ENCODE measurements at places on chromosomes 1 and 21.

GRCh38 chr1:119367432-119368124 is 1.0 kb upstream of the HAO2 start:
- H3K4me3 ChIP-seq: no peak overlapping the region
- H3K27me3 ChIP-seq: no peaks in the 10 kb centered on the region
- no peak overlapping the region for H3K27ac ChIP-seq
- no peak for DNase-seq
- no peaks in the 10 kb centered on the region for H3K36me3 ChIP-seq

DNA sequence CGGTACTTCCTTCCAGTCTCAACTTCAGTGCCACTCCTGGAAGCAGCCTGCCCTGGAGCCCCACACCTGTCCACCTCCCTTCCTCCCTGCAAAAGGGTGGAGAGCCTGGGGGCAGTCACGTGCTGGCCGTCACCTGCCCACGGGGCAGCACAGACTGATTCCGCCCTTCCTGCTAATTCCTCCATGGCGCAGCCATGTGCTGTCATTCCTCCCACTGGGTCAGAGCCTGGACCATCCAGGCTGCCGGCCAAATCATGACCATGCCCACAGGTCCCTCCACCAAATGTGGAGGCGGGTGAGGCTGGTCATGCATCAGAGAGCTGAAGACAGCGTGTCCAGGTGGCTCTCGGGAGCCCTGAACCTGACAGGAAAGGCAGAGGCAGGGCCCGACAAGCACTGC is 24.4 kb upstream of the GPR153 start:
- no peaks in the 10 kb centered on the region for H3K36me3 ChIP-seq
- H3K27me3 ChIP-seq: no peaks in the 10 kb centered on the region
- DNase-seq: no peak
- no peak overlapping the region for H3K4me3 ChIP-seq
- no peak overlapping the region for H3K27ac ChIP-seq
- peaks cover 8% of the 10 kb centered on the region for H3K4me1 ChIP-seq

GRCh38 chr1:26538480-26539412 is 9.2 kb downstream of the RPS6KA1 start:
- H3K4me3 ChIP-seq: no peak overlapping the region
- no peak for DNase-seq
- no peak overlapping the region for H3K27ac ChIP-seq
- H3K36me3 ChIP-seq: no peaks in the 10 kb centered on the region
- H3K27me3 ChIP-seq: no peaks in the 10 kb centered on the region

DNA sequence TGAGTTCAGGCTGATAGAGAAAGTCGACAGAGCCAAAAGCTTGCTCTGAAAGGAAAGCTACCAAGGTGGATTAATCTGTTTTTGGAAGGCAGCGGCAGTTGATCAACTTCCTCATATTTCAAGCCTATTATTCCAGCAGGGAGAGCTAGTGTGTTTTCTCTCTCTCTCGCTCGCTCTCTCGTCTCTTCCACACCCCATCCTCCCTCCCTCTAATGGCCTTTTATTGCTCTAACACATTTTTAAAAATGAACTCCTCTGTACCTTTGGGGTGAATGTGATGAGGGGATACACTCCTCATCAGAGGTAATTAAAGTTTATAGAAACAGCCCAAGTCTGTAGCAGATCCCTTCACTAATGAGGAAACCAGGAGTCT is 126.4 kb downstream of the CLIC6 start:
- no peaks in the 10 kb centered on the region for H3K36me3 ChIP-seq
- no peak overlapping the region for H3K4me3 ChIP-seq

- no peaks in the 10 kb centered on the region for H3K4me1 ChIP-seq
- H3K27me3 ChIP-seq: no peaks in the 10 kb centered on the region
- H3K27ac ChIP-seq: no peak overlapping the region
- H3K4me3 ChIP-seq: no peak overlapping the region
Observed at GRCh38 chr21:14583629-14584255, 37.6 kb upstream of the SAMSN1 start.

GRCh38 chr1:230103306-230104173 is 36.5 kb downstream of the GALNT2 start:
- H3K27me3 ChIP-seq: no peaks in the 10 kb centered on the region
- peaks cover 46% of the 10 kb centered on the region for H3K4me1 ChIP-seq
- H3K36me3 ChIP-seq: no peaks in the 10 kb centered on the region

GRCh38 chr1:10078494-10078893 is 45.7 kb downstream of the UBE4B start:
- peaks cover 14% of the 10 kb centered on the region for H3K4me1 ChIP-seq
- no peak overlapping the region for H3K4me3 ChIP-seq
- peaks cover 3% of the 10 kb centered on the region for H3K36me3 ChIP-seq
- no peaks in the 10 kb centered on the region for H3K27me3 ChIP-seq
- DNase-seq: no peak

DNA sequence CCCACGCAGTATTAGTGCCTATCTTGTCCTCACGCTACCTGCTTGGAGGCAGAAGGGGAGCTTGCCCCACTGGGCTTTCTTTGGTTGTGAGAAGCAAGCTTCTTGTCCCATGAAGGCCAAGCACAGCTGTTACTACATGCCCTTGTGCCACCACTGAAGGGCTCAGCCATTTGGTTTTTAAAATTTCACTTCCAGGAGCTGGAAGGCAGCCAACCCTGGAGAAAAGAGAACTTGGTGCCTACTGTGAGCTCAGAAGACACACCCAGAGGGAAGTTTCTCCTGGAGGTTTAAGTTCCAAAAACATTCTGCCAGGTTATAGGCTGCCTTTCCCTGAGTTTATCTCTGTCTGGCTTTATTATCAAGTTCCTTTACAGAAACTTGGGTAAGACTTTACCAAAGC is 187.4 kb downstream of the SLC35F3 start:
- H3K4me1 ChIP-seq: no peaks in the 10 kb centered on the region
- H3K27me3 ChIP-seq: no peaks in the 10 kb centered on the region
- no peak overlapping the region for H3K4me3 ChIP-seq
- H3K27ac ChIP-seq: no peak overlapping the region
- H3K36me3 ChIP-seq: no peaks in the 10 kb centered on the region
- DNase-seq: no peak

DNA sequence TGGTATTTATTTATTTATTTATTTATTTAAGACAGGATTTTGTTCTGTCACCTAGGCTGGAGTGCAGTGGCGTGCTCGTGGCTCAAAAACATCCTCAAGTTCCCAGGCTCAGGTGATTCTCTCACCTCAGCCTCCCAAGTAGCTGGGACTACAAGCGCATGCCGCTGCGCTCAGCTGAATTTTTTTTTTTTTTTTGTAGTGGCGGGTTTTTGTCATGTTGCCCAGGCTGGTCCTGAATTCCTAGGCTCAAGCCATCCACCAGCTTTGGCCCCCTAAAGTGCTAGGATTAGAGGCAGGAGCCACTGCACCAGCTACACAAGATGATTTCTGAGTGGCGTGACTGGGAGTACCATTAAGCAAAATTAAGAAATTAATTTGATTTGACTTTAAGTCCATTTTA is 31.7 kb downstream of the CNST start:
- no peaks in the 10 kb centered on the region for H3K27me3 ChIP-seq
- H3K4me3 ChIP-seq: no peak overlapping the region
- H3K36me3 ChIP-seq: no peaks in the 10 kb centered on the region
- H3K27ac ChIP-seq: no peak overlapping the region

DNA sequence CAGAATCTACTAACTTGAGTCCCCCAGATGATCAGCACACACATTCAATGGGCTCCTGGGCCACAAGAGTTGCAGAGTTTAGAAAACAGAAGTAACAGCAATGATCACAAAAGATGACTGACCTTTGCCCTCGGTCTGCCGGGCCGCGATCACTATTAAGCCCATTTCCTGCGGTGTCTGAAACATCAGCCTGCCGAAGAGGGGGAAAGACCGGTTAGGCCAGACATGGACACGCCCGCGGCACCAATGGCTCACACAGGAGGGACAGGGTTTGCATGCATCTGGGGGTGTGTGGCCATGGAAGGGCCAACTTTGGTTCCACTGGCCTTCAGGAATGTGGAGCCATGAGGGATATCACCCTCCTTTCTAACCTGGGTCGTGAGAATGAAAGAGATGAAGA is 68.2 kb downstream of the SIM2 start:
- H3K4me3 ChIP-seq: no peak overlapping the region
- no peaks in the 10 kb centered on the region for H3K4me1 ChIP-seq
- H3K27me3 ChIP-seq: no peaks in the 10 kb centered on the region

GRCh38 chr1:162422662-162423375 is 10.9 kb upstream of the SH2D1B start:
- H3K36me3 ChIP-seq: no peaks in the 10 kb centered on the region
- no peaks in the 10 kb centered on the region for H3K4me1 ChIP-seq
- no peak for DNase-seq
- no peak overlapping the region for H3K27ac ChIP-seq

DNA sequence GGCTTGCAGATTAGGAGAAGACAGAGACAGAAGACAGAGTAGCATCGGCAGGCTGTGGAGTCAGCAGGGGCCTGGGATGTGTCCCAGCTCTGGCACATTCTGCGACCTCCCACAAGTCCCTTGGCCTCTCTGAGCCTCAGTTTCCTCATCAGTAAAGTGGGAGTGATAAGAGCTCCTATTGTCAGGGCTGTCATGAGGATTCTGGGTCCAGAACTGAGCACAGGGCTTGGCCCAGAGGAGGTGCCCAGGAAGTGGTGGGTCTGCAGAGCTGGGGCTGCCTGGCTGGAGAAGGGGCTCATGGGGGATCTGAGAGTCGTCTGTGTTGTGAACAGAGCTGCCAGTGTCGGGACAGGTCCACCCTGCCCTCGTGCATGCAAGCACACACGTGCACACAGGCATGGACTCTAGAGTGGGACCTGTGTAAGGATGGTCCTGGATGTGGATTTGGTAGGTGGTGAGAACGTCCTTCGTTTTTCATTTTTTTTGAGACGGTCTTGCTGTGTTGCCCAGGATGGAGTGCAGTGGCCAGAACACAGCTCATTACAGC is 262.9 kb downstream of the PTPRU start:
- H3K27ac ChIP-seq: no peak overlapping the region
- no peak overlapping the region for H3K4me3 ChIP-seq
- no peaks in the 10 kb centered on the region for H3K36me3 ChIP-seq
- DNase-seq: no peak
- H3K4me1 ChIP-seq: no peaks in the 10 kb centered on the region
- H3K27me3 ChIP-seq: no peaks in the 10 kb centered on the region

GRCh38 chr1:173934440-173934839 is 17.3 kb upstream of the SERPINC1 start:
- no peaks in the 10 kb centered on the region for H3K27me3 ChIP-seq
- H3K4me1 ChIP-seq: no peaks in the 10 kb centered on the region
- no peak overlapping the region for H3K4me3 ChIP-seq
- no peak for DNase-seq
- no peak overlapping the region for H3K27ac ChIP-seq
- H3K36me3 ChIP-seq: no peaks in the 10 kb centered on the region

- peaks cover 3% of the 10 kb centered on the region for H3K36me3 ChIP-seq
- H3K27ac ChIP-seq: no peak overlapping the region
- no peaks in the 10 kb centered on the region for H3K27me3 ChIP-seq
Observed at GRCh38 chr1:10140981-10141380, 69.4 kb upstream of the KIF1B start.

GRCh38 chr1:162068301-162068700 is 1.2 kb upstream of the NOS1AP start:
- no peak overlapping the region for H3K4me3 ChIP-seq
- no peak overlapping the region for H3K27ac ChIP-seq
- DNase-seq: no peak
- H3K27me3 ChIP-seq: peaks cover 11% of the 10 kb centered on the region

GRCh38 chr1:215761446-215761845 is 194.3 kb downstream of the KCTD3 start:
- no peak overlapping the region for H3K4me3 ChIP-seq
- no peaks in the 10 kb centered on the region for H3K4me1 ChIP-seq
- no peaks in the 10 kb centered on the region for H3K27me3 ChIP-seq
- DNase-seq: no peak
- H3K36me3 ChIP-seq: no peaks in the 10 kb centered on the region
